ENCODE measurements at places on chromosomes 1 and 21.

- no peak for DNase-seq
These were observed 24.4 kb downstream of the TMCO4 start for GRCh38 chr1:19775317-19775716.

GRCh38 chr1:92031281-92032110 is 1.7 kb downstream of the EPHX4 start:
- no peak for DNase-seq

GRCh38 chr1:54857141-54857540 is 29.9 kb downstream of the DHCR24 start:
- no peak for DNase-seq

DNA sequence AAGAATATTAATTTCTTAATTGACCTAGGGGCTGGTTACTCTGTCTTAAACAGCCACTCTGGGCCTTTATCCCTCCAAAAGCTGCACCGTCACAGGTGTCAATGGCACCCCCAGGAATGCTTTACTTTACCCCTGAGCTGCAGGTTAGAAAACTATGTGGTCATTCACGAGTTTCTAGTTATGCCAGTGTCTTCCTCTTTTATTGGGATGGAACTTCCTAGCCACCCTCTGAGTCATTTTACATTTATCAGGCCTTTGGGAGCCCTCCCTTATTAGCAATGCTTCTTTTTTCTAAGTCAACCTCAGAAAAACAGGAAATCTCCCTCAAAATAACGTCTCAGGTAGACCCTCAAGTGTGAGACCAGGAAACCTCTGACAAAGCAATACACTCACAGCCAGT is 59.4 kb upstream of the USH2A start:
- DNase-seq, result no peak

DNA sequence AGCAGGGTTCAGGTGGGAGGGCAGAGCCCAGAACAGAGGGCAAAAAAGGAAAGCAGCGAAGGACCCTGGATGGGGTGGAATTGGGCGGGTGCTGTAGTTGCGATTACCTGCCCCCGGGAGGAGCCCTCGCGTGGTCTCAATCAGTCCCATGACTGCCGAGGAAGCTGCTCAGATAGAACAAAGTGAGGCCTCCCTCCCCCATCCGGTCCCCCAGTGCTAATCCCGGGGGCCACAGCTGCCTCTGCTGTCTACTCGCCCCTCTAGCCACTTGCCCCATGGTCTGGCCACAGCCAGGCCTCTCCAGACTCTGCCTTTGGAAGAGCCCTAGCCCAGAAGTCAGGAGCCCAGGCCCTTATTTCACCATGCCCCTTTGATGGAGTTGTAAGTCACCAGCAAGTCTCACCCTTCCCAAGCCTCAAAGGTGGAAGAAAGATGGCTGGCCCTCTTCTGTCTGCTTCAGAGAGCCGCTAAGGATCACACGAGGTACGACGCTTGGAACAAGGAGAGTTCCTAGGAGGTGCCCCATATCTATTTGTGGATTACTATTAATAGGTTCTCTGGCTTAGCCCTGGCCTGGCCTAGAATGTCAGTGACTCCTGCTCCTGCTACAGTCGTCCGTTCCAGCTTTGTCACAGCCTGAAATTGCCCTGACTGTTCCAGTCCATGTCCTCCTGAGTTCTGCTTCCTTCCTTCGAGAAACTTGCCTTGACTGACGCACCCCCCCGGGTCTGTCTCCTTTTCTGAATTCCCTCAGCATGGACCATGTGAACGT is 16.4 kb downstream of the ECHDC2 start:
- DNase-seq, result no peak

DNA sequence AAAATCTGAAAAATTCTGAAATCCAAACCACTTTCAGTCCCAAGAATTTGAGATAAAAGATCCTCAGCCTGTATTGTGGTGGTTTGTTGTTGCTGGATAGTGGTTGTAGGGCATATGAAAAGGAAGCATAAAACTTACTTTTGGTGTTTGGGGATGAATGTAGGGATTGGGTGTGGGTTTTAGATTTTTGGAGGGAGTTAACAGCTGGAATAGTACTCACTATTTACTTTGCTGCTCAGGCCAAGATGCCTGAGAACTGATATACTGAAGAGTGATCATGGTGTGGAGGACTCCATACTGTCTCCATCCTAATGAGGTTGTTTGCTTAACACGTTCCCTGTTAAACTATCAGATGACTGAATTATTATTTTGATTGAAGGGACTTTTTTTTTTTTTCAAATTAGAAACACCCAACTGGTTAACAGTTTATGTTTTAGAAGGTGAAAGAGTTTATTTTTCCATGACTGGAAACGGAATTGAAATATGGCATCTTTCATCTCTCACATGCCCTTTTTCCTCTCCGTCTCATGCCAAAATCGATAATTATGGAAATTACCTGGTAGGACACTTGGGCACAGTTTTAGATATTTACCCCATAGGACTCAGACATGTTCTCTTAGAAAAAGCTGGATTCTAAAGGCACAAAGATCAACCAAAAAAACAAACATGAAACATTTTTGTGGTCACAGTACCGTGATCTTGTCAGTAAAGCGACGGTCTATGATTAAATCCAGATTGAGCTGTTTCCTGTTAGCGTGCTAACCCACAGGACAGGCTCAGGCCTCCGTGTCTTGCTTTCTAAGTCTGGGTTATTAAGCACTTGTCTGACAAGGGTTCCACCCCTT is 37.3 kb downstream of the RGL1 start:
- DNase-seq, result no peak

GRCh38 chr1:182586380-182586779 is 2.7 kb downstream of the RNASEL start:
- no peak for DNase-seq

DNA sequence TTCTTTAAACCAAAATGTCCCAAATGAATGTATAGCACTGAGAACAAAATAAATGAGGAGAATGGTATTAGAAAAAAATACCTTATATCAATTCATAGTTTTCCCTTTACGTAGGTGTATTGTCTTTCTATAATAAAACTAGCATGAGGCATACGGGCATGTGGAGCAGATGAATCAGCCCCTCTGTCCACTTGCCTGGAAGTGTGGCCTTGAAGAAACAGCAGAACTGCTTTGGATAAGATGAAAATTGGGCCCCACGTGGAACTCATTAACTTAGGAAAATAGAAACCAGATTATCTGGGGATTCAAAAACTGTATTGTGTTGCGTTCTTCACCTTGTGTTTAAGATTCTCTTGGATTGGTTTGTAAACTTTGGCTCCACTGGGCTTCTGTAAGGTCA is 356.8 kb upstream of the B3GALT2 start:
- DNase-seq, result no peak

- DNase-seq, result no peak
These were observed 11.6 kb downstream of the TIPRL start for GRCh38 chr1:168190403-168190802.

GRCh38 chr1:43776043-43776761 is 68.9 kb downstream of the ST3GAL3 start:
- no peak for DNase-seq
